ENCODE measurements at places on chromosomes 4 and X. TPM values are rescaled to one million over a fixed set of nuclear protein-coding genes. Genes with fewer than 3 reads are reported as not detected.
A peak's percentile ranks its signal among the peaks of the same experiment; 100 is the strongest.

DNA sequence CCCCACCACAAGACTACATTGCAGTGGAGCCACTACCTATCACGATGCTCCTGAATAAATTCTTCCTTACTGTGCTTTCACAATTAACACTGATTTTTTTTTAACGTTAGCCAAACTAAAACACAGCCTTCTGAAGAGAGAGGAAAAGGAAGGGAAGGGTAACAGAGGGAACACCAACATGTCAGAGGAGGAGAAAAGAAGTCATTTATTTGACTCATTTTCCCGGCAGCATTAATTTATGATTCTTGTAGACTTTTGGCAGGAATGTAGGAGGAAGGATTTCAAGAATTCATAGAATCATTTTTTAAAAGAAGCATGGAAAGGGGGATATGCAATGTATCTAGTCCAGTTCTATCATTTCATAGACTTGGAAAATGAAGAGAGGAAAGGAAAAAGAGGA, 74.3 kb upstream of the IQCM start:
- DNase-seq: no peak

GRCh38 chr4:106670976-106671375, 302.4 kb upstream of the GIMD1 start:
- no peak for DNase-seq

- no peak for DNase-seq
Measured at GRCh38 chr4:64670647-64671046, 261.4 kb upstream of the TECRL start.

- DNase-seq: no peak
Measured at GRCh38 chr4:125359960-125360634, 45.3 kb downstream of the FAT4 start.

DNA sequence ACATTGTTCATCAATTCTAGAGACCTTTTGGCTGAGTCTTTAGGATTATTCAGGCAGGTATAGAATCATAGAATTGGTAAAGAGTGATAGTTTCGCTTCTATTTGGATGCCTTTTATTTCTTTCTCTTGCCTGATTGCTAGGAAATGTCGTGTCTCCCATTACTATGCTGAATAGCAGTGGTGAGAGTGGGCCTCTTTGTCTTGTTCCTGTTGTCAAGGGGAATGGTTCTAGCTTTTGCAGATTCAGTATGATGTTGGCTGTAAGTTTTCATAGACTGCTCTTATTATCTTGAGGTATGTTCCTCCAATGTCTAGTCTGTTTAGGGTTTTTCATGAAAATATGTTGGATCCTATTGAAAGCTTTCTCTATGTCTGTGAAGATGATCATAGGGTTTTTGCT, 200.2 kb upstream of the PABPC4L start:
- no peak for DNase-seq

GRCh38 chr4:14254252-14254651, 626.7 kb upstream of the BOD1L1 start:
- DNase-seq: peak; percentile 60

DNA sequence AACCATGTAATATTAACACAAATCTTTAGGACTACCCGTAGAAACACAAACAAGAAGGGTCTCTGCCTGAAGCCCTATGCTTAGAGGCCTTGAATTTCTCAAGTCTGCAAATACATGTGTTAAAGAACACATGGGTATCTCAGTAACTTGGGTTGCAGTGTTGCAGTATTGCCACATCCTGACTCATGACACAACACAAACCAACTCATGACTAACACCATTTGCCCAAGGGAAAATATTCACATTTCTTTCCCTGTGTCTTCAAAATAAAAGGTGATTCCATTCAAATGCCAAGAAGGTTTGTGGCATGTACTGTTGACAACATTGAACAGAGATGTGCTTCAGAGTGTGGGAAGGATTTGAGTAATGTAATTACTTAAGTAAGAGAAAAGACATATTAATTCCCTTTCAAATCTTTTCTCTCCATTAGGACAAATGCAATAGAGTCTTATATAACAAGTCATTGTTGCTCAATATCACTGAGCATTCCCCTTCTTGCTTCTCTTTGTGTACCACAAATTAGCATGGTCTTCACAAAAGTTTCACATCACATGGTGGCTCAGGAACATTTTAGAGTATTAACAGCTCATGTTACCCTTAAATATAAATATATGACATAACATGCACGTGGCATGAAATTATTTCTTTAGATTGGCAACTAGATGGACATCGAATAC, 487.1 kb downstream of the STPG2 start:
- no peak for DNase-seq

- no peak for DNase-seq
Measured at GRCh38 chr4:56662782-56663468, 18.2 kb downstream of the HOPX start.

DNA sequence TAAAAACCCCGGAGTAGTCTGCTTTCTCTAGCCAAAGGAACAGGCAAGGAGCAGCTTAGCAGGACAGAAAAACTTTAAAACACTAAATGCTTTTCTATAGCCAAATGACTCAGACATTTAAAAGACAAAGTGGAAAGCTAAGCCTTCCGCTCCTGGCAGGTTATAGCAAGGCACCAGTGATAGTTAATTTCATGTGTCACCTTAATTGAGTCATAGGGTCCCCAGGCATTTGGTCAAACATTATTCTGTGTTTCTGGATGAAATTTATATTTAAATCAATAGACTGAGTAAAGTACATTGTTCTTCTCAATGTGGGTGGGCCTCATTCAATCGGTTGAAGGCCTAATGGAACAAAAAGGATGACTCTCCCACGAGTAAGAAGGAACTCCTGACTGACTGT, 885.7 kb upstream of the ADGRL3 start:
- no peak for DNase-seq

DNA sequence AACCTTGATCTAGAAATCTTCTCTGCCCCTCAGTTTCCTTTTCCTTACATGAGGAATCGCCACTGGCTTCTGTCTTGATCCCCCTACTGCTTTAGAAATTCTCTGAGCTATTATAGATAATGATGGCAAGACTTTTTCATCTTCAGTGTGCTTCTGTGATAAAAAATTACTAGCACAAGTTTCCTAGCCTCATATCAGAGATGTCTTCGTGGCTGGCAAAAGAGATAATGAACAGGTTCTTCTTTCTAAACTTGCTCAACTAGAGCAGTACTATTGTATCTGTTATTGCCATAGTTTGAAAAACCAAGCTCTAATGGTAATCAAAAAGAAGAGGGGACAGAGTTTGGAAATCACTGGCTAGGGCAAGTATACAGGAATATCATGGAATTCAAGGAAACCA, 4.1 kb upstream of the PDGFC start:
- DNase-seq: no peak

- no peak for DNase-seq
Measured at GRCh38 chr4:169024762-169025161, 14.7 kb upstream of the CBR4 start.

- DNase-seq: no peak
Measured at GRCh38 chrX:93741811-93742210, 67.8 kb downstream of the FAM133A start.

GRCh38 chrX:39459952-39460351, 637.8 kb downstream of the BCOR start:
- no peak for DNase-seq

- DNase-seq: no peak
Measured at GRCh38 chr4:3715061-3715854, 50.9 kb upstream of the ADRA2C start.

ADRA2C gene
- 7.3 TPM for total RNA-seq

DGKK gene
- total RNA-seq: 0.09 TPM

C4orf51 gene
- total RNA-seq: not detected

GCNA gene
- total RNA-seq: 3.4 TPM

Measured in upper lobe of right lung (tissue), 1 donor.